ENCODE measurements at places on chromosomes 1 and 21.

DNA sequence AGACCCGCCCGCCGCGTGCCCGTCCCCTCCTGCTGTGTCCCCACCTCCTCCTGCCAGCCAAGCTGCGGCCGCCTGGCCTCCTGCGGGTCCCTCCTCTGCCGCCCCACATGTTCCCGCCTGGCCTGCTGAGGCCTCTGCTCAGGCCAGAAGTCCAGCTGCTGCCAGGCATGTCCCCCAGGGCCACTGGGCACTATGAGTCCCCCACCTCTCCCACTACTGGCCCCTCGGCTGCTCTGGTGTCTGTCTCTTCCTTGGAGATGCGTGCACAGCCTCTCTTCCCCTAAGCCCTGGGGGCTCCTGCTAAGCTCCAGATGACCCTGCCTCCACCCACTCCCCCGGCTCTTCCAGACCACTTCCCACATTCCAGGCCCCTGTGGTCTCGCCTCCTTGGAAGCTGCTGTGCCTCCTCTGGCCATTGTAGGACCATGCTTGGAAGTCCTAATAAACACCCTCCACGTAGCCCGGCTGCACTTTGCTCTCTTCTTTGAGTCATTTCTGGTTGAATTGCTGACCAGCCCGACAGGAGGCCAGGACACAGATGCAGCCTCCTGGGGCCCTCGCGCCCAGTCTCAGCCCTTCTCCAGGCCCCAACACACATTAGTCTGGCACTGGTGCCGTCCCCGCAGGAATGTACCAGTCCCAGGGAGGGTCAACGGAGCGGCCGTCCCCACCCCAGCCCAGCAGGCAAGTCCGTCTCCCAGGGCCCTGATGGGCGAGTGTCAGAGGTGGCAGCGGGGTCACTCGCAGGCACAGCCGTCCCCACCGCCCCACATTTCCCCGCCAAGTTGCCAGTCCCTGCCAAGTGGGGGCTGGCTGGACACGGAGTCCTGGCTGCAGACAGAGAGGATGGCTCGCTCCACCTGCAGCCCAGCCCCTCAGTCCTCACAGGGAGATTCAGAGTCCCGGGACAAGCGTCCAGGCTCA lies 1.1 kb downstream of the KRTAP10-12 start:
- H3K27me3 ChIP-seq: no peaks in the 10 kb centered on the region
- no peaks in the 10 kb centered on the region for H3K4me1 ChIP-seq
- no peaks in the 10 kb centered on the region for H3K36me3 ChIP-seq
- peak; percentile 41 for DNase-seq
- H3K27ac ChIP-seq: no peak overlapping the region

DNA sequence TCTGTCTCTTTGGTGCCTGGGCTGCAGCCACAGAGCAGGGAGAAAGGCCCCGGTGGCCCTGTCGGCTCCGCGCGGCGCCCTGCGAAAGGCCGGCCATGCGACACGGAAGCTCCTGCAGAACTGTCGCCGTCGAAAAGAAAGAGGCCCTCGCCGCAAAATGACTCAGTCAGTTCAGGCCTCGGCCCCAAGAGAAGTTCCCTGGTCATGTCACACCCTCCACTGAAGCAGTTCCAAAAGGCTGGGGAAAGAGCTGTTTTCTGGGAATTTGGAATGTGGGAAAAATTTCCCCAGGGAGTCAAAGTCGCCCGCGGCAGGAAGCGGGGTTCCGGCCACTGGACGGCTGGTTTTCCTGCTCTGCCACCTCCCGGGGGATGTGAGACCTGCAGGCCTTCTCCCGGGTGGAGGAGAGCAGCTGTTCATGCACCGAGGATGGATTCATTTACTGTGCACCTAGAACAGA lies 115.8 kb upstream of the ZNF678 start:
- no peaks in the 10 kb centered on the region for H3K36me3 ChIP-seq
- H3K27ac ChIP-seq: peak overlapping the region; percentile 49
- peak; percentile 77 for DNase-seq
- peak overlapping the region; percentile 43 for H3K4me3 ChIP-seq
- no peaks in the 10 kb centered on the region for H3K4me1 ChIP-seq
- H3K27me3 ChIP-seq: no peaks in the 10 kb centered on the region

- peak overlapping the region; percentile 78 for H3K27ac ChIP-seq
- no peak for DNase-seq
- peaks cover 51% of the 10 kb centered on the region for H3K4me1 ChIP-seq
These were observed 33.3 kb downstream of the LRP8 start for GRCh38 chr1:53294567-53294966.

DNA sequence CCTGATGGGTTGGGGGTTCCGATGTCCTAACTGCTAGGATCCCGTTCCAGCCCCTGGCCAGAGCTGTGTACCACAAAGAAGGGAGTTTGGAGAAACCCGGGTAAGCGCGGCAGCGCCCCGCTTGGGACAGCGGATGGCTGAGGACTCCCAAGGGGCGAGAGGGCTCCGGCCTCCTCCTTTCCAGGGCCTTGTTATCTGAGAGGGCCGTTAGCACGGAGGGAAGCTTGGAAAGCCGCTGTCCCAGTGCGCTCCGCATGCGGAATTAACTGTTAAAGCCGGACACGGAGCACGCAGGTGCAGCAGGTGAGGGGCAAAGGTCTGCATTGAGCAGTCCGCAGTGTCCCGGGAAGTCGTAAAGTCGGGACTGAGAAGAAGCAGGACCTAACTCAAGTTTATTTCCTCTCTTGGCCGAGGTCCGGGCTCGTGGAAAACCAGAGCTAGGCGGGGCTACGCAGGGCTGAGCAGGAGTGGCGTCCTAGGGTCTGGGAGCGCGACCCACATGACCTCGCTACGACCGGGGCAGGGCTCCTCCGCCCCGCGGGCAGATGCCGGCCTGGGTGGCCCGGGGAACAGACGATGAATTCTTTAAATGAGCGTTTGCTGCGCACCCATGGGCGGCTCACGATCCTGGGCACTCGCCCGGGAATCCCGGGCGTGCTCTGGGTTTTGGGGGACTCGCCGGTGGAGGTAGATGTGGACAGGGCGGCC lies 4.5 kb downstream of the LHX4 start:
- H3K36me3 ChIP-seq: no peaks in the 10 kb centered on the region
- DNase-seq: peak; percentile 62
- peaks cover 50% of the 10 kb centered on the region for H3K4me1 ChIP-seq

DNA sequence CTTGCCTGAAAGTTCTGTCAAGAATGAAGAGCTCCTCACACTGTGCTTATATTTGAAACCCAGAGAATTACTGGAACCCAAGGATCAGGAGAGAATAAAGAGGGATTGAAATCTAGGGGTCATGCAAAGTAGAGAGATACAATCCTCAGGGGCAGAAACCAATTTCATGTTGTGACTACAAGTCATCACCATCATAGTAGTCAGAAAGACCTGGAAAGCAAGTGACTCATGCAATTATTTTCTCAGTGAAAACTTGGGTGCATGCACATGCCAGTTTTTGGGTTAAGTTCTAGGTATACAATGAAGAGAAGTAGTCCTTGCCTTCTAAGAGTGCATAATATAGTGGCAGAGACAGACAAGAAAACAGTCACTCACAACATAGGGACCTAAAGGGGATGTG lies 210.0 kb downstream of the ZC3H11B start:
- no peak overlapping the region for H3K27ac ChIP-seq
- H3K27me3 ChIP-seq: no peaks in the 10 kb centered on the region
- H3K4me1 ChIP-seq: no peaks in the 10 kb centered on the region
- H3K36me3 ChIP-seq: no peaks in the 10 kb centered on the region
- no peak overlapping the region for H3K4me3 ChIP-seq

GRCh38 chr21:33618407-33618806 lies 23.1 kb downstream of the CRYZL1 start:
- H3K27me3 ChIP-seq: no peaks in the 10 kb centered on the region
- H3K4me1 ChIP-seq: no peaks in the 10 kb centered on the region
- peaks cover 77% of the 10 kb centered on the region for H3K36me3 ChIP-seq
- no peak for DNase-seq

GRCh38 chr1:171699531-171699930 lies 42.3 kb downstream of the VAMP4 start:
- H3K4me1 ChIP-seq: no peaks in the 10 kb centered on the region
- H3K36me3 ChIP-seq: peaks cover 25% of the 10 kb centered on the region
- no peak overlapping the region for H3K4me3 ChIP-seq
- no peak for DNase-seq
- H3K27me3 ChIP-seq: no peaks in the 10 kb centered on the region

- H3K4me1 ChIP-seq: no peaks in the 10 kb centered on the region
- no peak for DNase-seq
- H3K27ac ChIP-seq: no peak overlapping the region
These were observed 242.9 kb downstream of the HHAT start for GRCh38 chr1:210571356-210572284.

GRCh38 chr1:21000245-21000594 lies 176.5 kb downstream of the EIF4G3 start:
- no peaks in the 10 kb centered on the region for H3K4me1 ChIP-seq
- H3K27me3 ChIP-seq: no peaks in the 10 kb centered on the region
- no peak overlapping the region for H3K4me3 ChIP-seq

- H3K36me3 ChIP-seq: no peaks in the 10 kb centered on the region
- no peak overlapping the region for H3K27ac ChIP-seq
- peaks cover 19% of the 10 kb centered on the region for H3K4me1 ChIP-seq
- DNase-seq: peak; percentile 75
These were observed 128.1 kb upstream of the CTTNBP2NL start for GRCh38 chr1:112267929-112268328.

DNA sequence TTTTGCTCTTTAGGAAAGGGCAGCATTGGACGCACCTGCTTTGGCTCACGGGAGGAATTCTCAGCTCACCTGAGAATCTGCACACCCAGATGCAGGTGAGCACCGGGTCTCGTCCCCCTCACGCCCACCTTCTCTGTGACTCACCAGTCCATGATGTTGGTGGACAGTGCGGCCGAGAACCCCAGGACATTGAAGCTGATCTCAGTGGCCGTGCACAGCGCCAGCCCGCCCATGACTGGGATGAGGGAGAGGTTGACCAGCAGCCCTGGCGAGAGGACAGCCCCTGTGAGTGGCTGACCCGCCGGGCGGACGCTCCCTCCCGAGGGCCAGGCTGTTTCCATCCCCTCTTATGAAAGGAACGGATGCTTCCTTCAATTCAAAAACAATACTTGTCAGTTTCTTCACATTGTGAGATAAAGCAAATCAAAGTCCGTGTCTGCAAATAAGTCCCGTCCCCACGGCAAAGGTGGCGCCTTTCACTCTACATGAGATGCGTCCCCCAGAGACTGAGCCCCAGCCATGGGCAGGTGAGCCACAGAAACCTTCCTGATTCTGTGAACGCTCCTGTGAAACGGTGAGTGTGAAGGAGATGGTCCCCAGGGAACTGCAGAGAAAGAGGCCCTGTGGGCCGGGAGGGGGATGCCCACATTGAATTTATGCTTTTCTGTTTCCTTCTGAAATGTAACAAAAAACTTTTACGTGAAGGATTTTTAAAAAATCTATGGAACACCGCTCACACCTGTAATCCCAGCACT lies 12.7 kb upstream of the CDK11B start:
- H3K36me3 ChIP-seq: peaks cover 87% of the 10 kb centered on the region
- no peaks in the 10 kb centered on the region for H3K4me1 ChIP-seq
- no peak for DNase-seq
- H3K27me3 ChIP-seq: no peaks in the 10 kb centered on the region

GRCh38 chr21:35204125-35204524 lies 155.0 kb upstream of the RUNX1 start:
- DNase-seq: no peak
- peaks cover 15% of the 10 kb centered on the region for H3K4me1 ChIP-seq
- H3K4me3 ChIP-seq: no peak overlapping the region

- H3K27ac ChIP-seq: no peak overlapping the region
- no peaks in the 10 kb centered on the region for H3K27me3 ChIP-seq
- no peaks in the 10 kb centered on the region for H3K4me1 ChIP-seq
- DNase-seq: no peak
These were observed 60.8 kb upstream of the RBM34 start for GRCh38 chr1:235221653-235222375.

DNA sequence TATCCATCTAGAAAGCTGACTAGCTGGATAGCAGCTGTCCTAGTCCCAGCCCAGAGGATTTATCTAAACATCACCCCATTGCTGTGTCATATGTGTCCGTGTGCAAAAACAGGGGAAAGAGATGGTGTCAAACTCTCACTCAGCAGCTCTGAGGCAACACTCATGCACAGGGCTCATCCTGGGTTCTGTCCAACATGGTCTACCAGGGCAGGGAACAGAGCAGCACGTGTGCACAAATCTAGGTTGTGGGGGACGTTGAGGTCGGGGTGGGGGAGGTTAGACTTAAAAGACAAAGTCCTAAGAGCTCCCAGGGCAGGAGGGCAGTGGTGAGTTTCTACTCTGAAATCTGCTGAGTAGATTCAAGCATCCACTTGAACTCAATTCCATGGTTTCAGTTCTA lies 16.2 kb downstream of the PI4KB start:
- H3K27ac ChIP-seq: peak overlapping the region; percentile 78
- no peaks in the 10 kb centered on the region for H3K27me3 ChIP-seq
- no peak overlapping the region for H3K4me3 ChIP-seq
- no peak for DNase-seq
- H3K36me3 ChIP-seq: peaks cover 90% of the 10 kb centered on the region

GRCh38 chr1:204746838-204747442 lies 61.4 kb upstream of the LRRN2 start:
- H3K27me3 ChIP-seq: peaks cover 14% of the 10 kb centered on the region
- DNase-seq: peak; percentile 31
- H3K27ac ChIP-seq: no peak overlapping the region
- H3K4me1 ChIP-seq: no peaks in the 10 kb centered on the region
- H3K4me3 ChIP-seq: no peak overlapping the region
